ENCODE measurements at places on chromosomes 1 and 21. TPM values are rescaled to one million over a fixed set of nuclear protein-coding genes. Genes with fewer than 3 reads are reported as not detected.

GRCh38 chr1:3942416-3943122 lies 42.5 kb upstream of the C1orf174 start:
- no peak overlapping the region for H3K4me3 ChIP-seq
- peak; percentile 27 for DNase-seq
- no peaks in the 10 kb centered on the region for H3K36me3 ChIP-seq
- H3K27ac ChIP-seq, result no peak overlapping the region
- no peaks in the 10 kb centered on the region for H3K4me1 ChIP-seq
- no peaks in the 10 kb centered on the region for H3K27me3 ChIP-seq

DNA sequence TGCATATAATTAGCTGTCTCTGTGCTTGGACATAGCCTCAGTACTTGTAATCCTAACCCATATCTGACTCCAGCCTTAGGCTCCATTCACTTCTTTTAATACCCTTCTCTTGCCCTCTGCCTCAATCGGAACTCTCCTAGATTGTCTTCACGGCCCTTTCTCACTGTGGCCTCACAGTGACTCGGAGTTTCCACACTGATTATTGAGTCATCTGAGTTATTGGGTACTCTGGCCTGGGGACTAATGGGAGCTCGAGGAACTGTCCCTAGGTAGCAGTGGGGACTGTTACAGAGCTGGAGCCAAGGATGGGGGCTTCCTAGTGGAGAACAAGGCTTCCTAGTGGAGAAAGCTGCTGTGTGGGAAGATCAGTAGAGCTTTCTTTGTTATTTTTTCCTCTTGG lies 17.0 kb downstream of the TRAF5 start:
- H3K27ac ChIP-seq, result no peak overlapping the region
- H3K36me3 ChIP-seq, result no peaks in the 10 kb centered on the region
- H3K4me3 ChIP-seq, result no peak overlapping the region
- no peak for DNase-seq

F5 gene
- total RNA-seq, result 0.37 TPM

DNA sequence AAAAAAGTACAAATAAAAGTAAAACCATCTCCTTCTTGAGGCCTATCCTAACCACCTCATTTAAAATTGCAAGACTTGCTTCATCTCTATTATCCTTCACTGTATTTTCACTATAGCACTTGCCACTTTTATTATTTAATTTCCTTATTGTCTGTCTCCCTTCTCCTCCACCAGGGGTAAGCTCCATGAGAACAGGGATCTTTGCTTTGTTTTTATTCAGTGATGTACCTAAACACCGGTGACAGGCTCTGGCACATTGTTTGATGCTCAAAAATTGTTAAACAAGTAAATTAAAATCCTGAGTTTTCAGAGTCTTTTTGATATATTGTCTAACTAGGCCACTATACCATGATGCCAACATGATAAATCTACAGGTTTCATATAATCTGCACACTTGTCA lies 17.2 kb upstream of the SPEN start:
- H3K36me3 ChIP-seq, result no peaks in the 10 kb centered on the region
- DNase-seq, result no peak
- peaks cover 24% of the 10 kb centered on the region for H3K4me1 ChIP-seq
- H3K27ac ChIP-seq, result peak overlapping the region; percentile 39
- H3K4me3 ChIP-seq, result no peak overlapping the region
- H3K27me3 ChIP-seq, result no peaks in the 10 kb centered on the region

DNA sequence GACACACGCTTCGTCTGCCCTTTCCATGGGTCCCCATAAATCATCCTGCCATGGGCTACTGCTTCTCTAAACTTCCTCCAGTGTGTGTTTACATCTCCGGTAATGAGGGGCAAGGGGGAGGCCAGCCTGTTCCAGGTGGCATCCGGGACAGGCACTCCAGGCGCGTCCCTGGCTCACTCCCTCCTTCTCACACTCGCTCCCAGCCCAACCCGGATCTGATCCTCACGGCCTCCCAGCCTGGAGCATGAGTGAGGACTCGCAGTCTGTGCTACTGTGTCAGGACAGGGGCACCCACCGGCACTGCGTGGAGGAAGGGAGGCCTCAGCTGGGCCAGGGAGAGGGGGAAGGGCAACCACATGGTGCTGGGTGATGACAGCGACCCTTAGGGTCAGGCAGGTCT lies 225.4 kb downstream of the TRABD2B start:
- H3K4me3 ChIP-seq, result no peak overlapping the region
- DNase-seq, result peak; percentile 18
- no peak overlapping the region for H3K27ac ChIP-seq
- H3K27me3 ChIP-seq, result no peaks in the 10 kb centered on the region
- no peaks in the 10 kb centered on the region for H3K4me1 ChIP-seq

DNA sequence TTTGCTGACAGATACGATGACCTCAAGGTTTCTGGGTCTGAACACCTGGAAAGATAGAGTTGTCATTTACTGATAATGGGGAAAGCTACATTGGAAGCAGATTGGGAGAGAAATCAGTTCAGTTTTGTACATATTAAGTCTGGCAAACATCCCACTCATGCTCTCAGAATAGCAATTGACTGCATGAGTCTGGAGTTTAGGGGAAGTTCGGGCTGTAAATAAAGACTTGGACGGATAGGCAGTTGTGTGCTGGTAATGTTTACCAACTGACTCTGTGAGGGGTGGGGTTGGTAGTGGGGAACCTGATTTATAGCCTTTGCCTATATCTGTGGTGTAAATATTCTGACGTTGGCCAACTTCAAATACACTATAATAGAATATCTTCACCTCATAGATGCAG lies 4.0 kb downstream of the H6PD start:
- H3K27me3 ChIP-seq, result no peaks in the 10 kb centered on the region
- DNase-seq, result no peak
- no peak overlapping the region for H3K4me3 ChIP-seq
- no peaks in the 10 kb centered on the region for H3K36me3 ChIP-seq

PLA2G2D gene
- total RNA-seq, result 0.16 TPM

LDLRAD1 gene
- total RNA-seq, result not detected

DNA sequence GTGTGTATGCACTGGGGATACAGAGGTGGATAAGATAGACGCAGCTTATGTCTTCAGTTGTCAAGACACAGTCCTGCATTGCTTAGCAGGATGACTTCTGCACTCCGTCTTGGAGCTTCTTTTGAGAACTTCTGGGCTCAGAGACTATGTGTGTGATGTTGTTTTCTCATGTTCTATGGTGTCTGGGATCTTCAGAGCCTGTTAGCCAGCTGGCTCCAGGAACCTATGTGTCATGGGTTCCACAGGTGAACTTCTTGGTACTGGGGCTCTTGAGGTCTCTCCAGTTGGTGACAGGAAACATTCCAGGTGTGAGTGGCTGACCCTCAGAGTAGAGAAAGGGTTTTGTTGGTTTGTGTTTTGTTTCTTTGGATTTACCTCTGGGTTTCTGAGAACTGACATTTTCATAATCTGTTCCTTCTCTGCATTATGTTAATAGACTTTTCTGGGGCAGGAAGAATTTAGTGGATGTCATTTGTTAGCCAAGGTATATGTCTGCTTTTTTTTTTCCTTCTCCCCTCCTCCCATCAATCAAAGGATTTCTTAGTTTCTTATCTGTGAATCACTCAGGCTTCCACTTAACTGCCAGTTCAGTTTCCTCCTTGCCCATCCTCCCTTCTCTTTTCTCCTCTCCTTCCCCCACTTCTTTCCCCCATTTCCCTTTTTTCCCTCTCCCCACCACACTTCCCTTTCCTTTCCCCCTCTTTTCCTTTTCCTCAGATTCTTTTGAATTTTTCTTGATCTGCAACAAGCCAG lies 18.1 kb downstream of the FGGY start:
- H3K27me3 ChIP-seq, result no peaks in the 10 kb centered on the region
- H3K4me1 ChIP-seq, result peaks cover 4% of the 10 kb centered on the region
- H3K27ac ChIP-seq, result no peak overlapping the region
- no peak overlapping the region for H3K4me3 ChIP-seq
- H3K36me3 ChIP-seq, result no peaks in the 10 kb centered on the region
- no peak for DNase-seq

- H3K4me3 ChIP-seq, result no peak overlapping the region
- no peaks in the 10 kb centered on the region for H3K36me3 ChIP-seq
- no peak for DNase-seq
Observed at GRCh38 chr1:54046671-54047383, 6.2 kb downstream of the TMEM59 start.

GRCh38 chr1:111923766-111924165 lies 65.7 kb downstream of the KCND3 start:
- H3K36me3 ChIP-seq, result no peaks in the 10 kb centered on the region
- no peak overlapping the region for H3K4me3 ChIP-seq
- H3K4me1 ChIP-seq, result peaks cover 3% of the 10 kb centered on the region

DNA sequence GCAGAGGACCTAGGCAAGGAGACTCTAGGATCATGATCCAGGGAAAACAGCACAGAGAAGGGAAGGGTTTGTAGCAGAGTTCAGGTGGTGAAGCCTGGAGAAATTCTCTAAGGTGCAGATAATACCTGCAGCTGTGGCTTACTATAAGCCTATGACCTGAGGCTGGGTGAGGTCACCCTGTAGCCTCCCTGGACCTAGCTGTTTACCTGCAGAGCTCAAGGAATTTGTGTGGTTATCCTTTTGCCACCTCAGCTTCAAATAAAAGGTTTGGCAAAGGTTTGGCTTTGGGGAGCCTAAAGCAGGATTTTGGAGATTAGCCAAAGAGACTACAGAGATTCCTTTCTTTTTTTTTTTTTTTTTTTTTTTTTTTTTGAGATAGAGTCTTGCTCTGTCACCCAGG lies 79.5 kb upstream of the ZNF648 start:
- H3K4me3 ChIP-seq, result no peak overlapping the region
- no peak overlapping the region for H3K27ac ChIP-seq
- H3K36me3 ChIP-seq, result no peaks in the 10 kb centered on the region
- DNase-seq, result no peak

- H3K27me3 ChIP-seq, result no peaks in the 10 kb centered on the region
- H3K27ac ChIP-seq, result peak overlapping the region; percentile 76
- DNase-seq, result no peak
- H3K36me3 ChIP-seq, result no peaks in the 10 kb centered on the region
- no peak overlapping the region for H3K4me3 ChIP-seq
Observed at GRCh38 chr1:169150641-169151337, 44.3 kb downstream of the ATP1B1 start.

DNA sequence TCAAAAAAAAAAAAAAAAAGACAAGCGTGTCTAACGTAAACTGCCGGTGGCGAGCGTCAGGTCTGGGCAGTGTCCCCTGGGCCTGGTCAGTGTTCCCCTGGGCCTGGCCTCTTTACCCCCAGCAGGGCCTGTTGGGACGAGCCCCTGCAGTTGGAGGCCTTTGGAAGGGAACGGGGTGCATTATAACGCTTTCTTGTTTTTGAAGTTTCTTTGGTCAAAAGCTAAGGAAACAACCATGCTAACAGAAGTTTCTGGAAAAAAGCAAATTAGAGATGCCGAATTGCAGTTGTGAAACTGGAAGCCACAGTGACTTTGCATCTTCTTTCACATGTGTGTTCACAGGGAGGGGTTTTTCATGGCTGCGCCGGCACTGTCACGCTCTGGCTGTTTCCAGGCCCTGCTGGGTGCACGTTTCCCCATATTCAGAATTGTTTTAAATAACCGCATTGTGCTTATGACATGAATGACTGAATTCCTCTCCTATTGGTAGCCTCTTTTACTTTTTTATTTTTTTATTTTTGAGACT lies 16.0 kb downstream of the RRP1 start:
- H3K27me3 ChIP-seq, result no peaks in the 10 kb centered on the region
- no peak overlapping the region for H3K27ac ChIP-seq

TMEM82 gene
- total RNA-seq, result 25.1 TPM

GRCh38 chr1:37851782-37852210 lies 7.6 kb downstream of the MTF1 start:
- H3K4me3 ChIP-seq, result no peak overlapping the region
- no peaks in the 10 kb centered on the region for H3K27me3 ChIP-seq
- peaks cover 70% of the 10 kb centered on the region for H3K4me1 ChIP-seq
- H3K36me3 ChIP-seq, result no peaks in the 10 kb centered on the region
- no peak overlapping the region for H3K27ac ChIP-seq
- no peak for DNase-seq

SPATC1L gene
- total RNA-seq, result 11.0 TPM

GRCh38 chr1:54742282-54742681 lies 22.0 kb downstream of the PARS2 start:
- H3K4me3 ChIP-seq, result no peak overlapping the region
- DNase-seq, result no peak
- H3K4me1 ChIP-seq, result no peaks in the 10 kb centered on the region
- H3K36me3 ChIP-seq, result peaks cover 44% of the 10 kb centered on the region

ZBED6 gene
- 27.3 TPM for total RNA-seq

DNA sequence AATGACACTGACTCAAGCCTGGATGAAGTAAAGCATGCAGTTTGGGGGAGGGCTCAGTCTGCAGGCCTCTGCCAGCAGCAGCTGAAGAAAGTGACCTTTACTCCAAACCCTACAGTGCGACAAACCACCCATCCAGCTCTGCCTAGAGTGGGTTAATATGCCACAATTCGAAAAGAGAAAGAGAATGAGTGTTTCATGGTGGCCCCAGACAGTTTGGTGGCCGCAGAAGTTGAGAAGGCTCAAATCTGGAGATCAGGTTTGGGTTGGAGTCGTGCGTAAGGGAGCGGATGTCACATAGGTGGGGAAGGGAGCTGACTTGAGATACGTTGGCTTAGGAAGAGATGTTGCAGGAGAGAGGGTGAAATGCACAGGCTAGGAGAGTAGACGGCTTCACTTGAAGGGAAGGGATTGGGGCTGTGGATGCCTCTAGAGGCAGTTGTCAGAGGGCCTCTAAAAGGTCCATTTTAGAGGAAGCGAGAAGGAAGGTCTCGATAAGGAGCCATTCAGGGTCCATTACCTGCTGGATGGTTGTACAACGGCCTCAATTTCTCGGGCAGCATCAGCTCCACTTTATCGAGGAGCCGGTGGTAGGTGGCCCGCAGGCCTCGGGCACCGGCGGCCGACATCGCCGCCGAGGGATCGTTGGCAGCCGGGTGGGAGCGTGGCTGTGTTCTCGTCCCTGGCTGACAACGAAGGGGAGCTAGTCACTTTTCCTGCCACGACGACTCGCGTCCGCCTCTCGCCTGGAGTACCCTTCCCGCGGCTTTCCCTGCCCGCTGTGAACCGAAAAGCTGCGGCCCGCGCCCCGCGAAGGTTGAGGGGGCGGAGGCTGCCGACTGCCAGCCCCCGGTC lies 1.0 kb upstream of the DCAF6 start:
- peaks cover 49% of the 10 kb centered on the region for H3K4me1 ChIP-seq
- peak; percentile 55 for DNase-seq
- no peaks in the 10 kb centered on the region for H3K36me3 ChIP-seq
- no peaks in the 10 kb centered on the region for H3K27me3 ChIP-seq
- H3K4me3 ChIP-seq, result peak overlapping the region; percentile 80
- peak overlapping the region; percentile 95 for H3K27ac ChIP-seq

DNA sequence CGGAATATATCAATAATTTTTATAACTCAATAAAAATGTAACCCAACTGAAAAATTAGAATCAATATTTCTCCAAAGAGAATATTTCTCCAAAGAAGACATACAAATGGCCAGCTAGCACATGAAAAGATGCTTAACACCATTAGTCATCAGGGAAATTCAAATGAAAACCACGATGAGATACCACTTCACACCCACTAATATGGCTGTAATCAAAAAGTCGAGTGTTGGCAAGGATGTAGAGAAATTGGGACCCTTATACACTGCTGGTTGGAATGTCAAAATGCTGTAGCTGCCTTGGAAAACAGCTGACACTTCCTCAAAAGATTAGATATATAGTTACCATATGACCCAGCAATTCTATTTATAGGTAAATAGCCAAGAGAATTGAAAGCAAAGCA lies 133.0 kb downstream of the GPR52 start:
- no peak overlapping the region for H3K27ac ChIP-seq
- no peaks in the 10 kb centered on the region for H3K27me3 ChIP-seq
- DNase-seq, result no peak
- H3K4me3 ChIP-seq, result no peak overlapping the region
- no peaks in the 10 kb centered on the region for H3K36me3 ChIP-seq
- H3K4me1 ChIP-seq, result no peaks in the 10 kb centered on the region

- no peak overlapping the region for H3K4me3 ChIP-seq
- no peaks in the 10 kb centered on the region for H3K36me3 ChIP-seq
- DNase-seq, result no peak
- H3K4me1 ChIP-seq, result no peaks in the 10 kb centered on the region
- no peak overlapping the region for H3K27ac ChIP-seq
Observed at GRCh38 chr21:21057349-21058062, 59.3 kb downstream of the NCAM2 start.

EVI5 gene
- 10.5 TPM for total RNA-seq

Measured in transverse colon (tissue), 4 donors.